ENCODE measurements at places on chromosomes 3 and 15.

DNA sequence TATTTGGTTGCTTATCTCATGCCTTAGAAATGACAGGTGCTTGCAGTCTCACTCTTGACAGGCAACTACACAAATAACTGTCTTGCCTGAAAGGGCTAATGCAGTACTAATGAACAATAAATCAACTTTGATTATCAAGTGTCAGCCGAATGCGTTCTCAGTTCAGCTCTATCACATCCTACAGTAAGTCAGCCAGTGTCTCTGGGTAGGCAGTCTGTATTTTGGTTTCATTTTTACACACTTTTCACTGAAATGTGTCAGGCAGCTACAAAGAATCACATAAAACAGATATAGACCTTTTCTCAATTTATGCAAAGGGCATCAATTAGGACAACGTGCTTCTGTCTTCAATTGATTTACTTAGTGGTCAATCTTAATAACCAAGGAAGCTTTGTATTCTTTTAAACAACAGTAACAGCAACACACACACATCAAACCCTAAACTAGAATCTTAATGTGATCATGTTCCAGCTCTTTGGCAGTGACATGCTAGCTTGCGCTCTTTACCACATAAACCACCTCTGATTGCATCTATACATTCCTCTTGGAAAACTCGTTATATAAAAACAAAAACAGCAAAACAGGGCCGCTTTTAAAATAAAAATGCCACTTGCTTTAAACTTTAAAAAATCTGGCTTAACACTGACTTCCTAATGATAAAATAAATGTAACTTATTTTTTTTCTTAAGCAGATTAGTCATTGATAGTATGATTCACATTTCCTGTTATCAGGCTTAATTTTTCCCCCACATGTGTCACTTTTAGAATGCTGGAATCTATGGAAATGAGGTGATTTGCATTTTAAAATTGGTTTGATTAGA is 520.4 kb downstream of the FOXP1 start:
- no peak for DNase-seq

GRCh38 chr3:113783980-113784379 is 37.1 kb downstream of the ATP6V1A start:
- no peak for DNase-seq

DNA sequence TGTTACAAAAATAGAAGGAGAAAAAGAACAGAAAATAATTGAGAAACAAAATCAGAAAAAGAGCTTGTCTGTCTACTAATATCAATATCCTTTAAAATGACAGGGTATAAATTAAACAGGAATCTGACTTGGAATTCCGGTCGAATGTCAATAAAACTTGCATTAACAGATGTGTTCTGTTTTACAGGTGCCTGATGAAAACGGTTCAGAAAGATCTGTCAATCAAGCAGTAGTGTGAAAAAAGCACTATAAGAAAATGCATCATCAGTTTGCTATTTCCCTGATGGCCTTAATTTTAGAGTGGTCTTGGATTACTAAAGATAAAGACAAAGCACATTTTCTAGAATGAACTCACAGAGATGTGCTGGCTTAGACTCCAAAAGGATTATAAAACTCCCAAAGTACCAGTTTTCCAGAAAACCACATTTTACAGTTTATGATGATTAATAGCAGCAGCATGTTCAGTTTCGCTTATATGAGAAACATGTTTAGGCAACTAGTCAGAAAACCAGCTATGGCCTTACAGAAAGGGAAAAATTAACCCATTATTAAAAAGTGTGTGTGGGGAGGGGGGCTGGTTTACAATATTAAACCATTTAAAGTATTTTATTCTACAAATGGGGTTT is 8.2 kb upstream of the C3orf38 start:
- DNase-seq: no peak

DNA sequence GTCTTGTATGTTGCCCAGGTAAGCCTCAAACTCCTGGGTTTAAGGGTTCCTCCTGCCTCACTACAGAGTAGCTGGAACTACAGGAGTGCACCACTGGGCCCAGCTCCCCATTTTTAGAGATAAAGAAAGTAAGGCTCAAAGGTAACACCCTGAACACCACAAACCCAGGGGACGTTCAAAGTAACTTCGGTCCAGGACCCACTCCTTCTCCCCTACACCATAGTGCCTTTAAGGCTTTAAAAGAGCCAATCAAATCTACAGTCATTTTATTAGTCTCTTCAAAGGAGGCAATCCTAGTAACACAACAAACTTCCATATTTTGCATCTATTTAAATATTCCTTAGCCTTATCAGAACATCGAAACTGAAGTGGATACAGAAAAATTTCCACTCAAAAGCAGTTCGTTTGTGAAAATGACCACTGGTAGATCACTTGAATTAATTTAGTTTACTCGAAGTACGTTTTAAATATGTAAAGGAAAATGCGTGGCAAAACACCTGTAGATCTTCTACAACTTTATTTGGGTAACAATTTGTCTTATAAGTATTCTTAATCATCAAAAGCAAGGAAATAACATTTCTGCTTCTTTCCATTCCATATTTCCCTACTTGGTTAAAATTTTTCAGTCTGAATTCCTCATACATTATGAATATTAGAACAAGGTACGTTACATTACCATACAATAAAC is 1.8 kb downstream of the STAG1 start:
- no peak for DNase-seq

GRCh38 chr15:42060797-42061196 is 33.6 kb downstream of the PLA2G4D start:
- no peak for DNase-seq

- no peak for DNase-seq
Observed at GRCh38 chr3:37605572-37606153, 256.0 kb upstream of the CTDSPL start.

DNA sequence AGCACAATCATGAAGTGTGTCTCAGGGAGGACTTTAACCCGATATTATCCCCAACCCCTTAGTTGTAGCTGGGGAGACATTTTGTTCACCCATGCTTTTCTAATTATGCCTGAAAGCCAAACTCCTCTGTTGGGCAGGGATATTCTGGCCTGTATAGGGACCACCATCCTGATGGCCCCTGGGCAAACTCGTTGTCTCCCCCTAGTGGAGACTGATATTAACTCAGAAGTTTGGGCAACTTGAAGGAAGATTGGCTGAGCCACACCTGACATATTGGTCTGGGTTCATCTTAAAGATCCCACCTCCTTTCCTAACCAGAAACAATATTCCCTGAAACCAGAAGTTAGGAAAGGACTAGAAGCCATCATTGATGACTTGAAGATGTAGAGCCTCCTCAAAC is 42.3 kb downstream of the TM4SF18 start:
- DNase-seq: no peak

DNA sequence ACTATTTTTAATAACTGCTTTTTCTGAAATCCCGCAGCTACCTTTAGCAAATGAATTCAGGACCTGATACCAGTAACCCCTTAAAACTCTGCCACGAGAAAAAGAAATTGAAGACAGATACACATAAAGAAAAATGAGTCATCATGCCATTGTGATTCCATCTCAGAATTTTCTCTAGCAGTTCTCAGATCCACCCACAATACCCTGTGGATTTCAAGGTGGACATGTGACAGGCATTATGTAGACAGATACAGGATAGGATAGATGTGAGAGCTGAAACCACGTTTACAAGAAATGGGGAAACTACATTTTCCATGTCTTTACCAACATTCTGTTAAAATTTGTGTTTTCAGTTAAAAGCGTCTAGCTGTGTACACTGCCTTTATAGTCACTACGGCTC is 291.9 kb upstream of the NR2F2 start:
- no peak for DNase-seq

- no peak for DNase-seq
Observed at GRCh38 chr15:83587091-83587490, 66.8 kb upstream of the ADAMTSL3 start.

DNA sequence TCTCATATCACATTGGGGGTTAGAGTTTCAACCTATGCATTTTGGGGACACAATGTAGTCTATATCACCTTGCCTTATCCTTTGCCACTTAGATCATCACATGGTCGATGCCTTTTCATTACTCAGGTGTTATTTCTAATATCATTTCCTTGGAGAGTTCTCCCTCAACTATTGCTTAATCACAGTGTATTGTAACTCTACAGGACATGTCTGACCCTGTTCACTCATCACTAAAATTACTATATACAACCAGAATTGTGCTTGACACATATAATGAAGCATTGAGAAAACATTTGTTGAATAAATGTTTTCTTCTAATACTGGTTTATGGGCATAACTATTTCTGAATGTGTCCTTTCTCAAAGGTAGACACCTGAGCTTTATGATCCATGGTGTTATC is 207.4 kb downstream of the EPHA6 start:
- no peak for DNase-seq

GRCh38 chr15:79450648-79451047 is 18.5 kb downstream of the MINAR1 start:
- DNase-seq: no peak

- DNase-seq: no peak
Observed at GRCh38 chr3:41080141-41080540, 119.2 kb upstream of the CTNNB1 start.

DNA sequence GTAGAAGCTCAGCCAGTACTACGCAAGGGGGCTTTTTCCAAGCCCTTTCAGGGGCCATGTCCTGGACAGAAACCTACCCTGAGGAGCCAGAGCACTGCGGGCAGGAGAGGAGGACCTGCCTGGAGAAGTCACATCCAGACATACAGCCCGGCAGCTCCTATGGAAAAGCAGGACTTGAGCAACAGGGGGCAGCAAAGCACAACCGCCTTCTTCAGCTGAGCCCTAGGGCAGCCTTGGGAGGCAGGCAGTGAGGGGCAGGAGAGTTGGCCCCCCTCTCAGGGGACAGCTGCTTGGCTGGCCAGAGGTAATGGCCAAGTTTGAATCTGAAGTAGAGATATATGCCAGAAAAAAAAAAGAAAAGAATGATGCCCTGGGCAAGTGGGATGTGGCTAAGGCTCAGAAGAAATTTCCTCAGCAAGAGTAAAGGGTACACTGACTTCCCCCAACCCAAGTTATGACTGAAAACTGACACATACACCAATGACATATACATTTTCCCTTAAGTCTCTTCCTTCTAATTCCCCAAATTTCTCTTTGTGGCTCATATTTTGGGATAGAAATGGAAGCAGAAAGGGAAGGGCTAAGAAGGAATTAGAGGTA is 56.9 kb downstream of the CYP19A1 start:
- DNase-seq: no peak

DNA sequence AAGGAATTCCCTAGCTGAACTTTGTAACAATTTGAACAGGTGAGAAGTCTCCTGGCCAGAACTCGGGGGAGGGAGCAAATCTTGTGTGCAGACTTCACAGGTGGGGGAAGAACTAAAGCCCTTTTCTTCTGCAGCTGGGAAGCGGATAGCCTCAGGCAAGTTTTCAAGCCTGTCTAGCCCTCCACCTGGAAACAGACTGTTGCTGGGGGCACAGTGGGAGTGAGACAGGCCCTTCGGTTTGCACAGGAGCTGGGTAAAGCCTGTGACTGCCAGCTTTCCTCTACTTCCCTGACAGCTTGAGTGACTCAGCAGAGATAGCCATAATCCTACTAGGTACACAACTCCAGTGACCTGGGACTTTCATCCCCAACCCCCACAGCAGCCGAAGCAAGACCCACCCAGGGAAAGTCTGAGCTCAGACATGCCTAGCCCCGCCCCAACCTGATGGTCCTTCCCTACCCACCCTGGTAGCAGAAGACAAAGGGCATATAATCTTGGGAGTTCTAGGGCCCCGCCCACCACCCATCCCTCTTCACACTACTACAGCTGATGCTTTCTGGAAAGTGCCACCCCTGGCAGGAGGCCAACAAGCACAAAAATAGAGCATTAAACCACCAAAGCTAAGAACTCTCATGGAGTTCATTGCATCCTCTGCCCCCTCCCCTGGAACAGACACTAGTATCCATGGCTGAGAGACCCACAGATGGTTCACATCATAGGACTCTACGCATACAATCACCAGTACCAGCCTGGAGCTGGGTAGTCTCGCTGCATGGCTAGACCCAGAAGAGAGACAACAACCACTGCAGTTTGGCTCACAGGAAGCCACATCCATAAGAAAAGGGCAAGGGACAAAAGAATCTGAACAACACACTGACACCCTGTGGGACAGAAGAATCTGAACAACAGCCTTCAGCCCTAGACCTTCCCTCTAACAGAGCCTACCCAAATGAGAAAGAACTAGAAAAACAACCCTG is 479.0 kb downstream of the RAP2B start:
- DNase-seq: no peak

- no peak for DNase-seq
Observed at GRCh38 chr3:167109746-167110145, 270.4 kb downstream of the ZBBX start.

- DNase-seq: no peak
Observed at GRCh38 chr15:49066372-49066771, 20.1 kb upstream of the SECISBP2L start.

DNA sequence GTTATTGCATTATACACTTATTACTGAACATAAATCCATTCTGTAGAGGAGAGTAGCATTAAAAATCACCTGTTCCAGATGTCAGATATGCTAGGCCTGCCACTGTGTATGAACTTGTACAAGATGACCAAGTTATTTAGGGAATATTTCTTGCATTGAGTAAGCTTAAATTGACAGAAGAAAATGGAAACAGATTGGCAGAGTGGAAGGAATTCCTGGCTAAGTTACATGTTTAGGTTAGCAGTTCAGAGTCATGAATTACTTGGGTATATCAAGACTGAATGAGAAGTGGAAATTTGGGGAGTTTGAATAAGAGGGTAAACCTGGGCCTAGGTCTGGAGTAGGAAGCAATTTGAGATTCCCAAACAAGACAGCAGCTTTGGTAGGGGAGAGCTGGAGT is 44.6 kb downstream of the ARHGAP31 start:
- no peak for DNase-seq

- DNase-seq: no peak
Observed at GRCh38 chr3:195403841-195404408, 38.9 kb downstream of the ACAP2 start.

DNA sequence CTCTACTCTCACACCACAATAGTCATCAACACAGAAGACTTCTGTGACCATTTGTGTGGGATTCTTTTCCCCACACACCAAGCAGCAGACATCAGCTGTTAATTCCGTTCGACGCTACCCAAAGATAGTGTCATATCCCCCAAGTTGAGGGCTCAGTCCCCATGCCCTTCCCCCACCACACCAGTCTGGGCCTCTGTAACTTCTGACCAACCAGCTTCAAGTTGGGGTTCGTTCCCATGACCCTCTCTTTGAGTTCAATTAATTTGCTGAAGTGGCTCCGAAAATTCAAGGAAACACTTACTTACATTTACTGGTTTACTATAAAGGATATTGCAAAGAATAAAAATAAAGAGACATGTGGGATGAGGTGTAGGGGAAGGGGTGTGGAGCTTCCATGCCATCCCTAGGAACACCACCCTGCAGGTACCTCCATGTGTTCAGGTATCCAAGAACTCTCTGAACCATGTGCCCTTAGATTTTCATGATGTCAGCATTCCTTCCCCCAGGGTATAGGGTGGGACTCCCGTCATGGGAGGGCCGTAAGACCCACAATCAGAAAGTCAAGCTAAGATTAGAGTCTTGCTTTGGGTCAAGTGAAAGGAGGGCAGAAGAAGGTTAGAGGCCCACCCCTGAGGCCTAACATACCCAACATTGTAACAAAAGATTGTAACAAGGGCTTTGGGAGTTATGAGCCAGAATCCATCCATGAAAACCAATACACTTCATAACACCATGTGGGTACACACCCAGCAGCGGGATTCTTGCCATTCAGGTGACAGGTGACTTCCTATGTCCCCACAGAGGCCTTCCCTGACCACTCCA is 82.7 kb downstream of the BTLA start:
- DNase-seq: no peak

GRCh38 chr3:3160826-3161225 is 18.7 kb downstream of the CRBN start:
- no peak for DNase-seq

Data from stimulated activated CD4-positive, alpha-beta T cell treated with anti-CD3 and anti-CD28 coated beads, Interleukin-15, amount 100 ng/mL, for 1 hour (primary cell).